ENCODE measurements at places on chromosomes 4 and X. TPM values are rescaled to one million over a fixed set of nuclear protein-coding genes. Genes with fewer than 3 reads are reported as not detected.

The SORCS2 gene
- 29.5 TPM for total RNA-seq

The TREX2 gene
- total RNA-seq: 0.29 TPM

The TBX22 gene
- total RNA-seq: not detected

The PPP4R3C gene
- not detected for total RNA-seq

The TMPRSS11D gene
- not detected for total RNA-seq

DNA sequence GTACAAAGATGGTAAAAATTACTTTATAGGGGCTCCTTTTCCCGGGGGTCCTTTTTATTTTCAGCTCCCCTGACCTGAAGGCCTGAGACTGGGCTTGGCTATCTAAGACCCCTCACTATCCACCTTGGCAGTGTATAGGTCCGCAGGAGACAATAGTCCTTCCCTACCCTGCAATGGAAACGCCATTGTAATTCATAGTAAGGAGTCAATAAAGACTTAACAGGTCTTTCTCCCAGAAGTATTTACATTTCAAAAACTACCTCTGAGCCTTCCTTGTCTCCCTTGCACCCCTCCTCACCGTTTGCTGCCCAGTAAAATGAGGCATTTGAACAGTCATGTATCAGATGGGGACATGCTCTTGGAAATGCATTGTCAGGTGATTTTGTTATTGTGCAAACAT, 401.2 kb upstream of the CNKSR2 start:
- no peaks in the 10 kb centered on the region for H3K36me3 ChIP-seq
- no peak overlapping the region for H3K4me3 ChIP-seq
- H3K27me3 ChIP-seq: no peaks in the 10 kb centered on the region
- H3K4me1 ChIP-seq: no peaks in the 10 kb centered on the region
- DNase-seq: no peak
